Inflammatory macrophage (primary cell): ENCODE measurements at places on chromosomes 2 and 18.
A peak's percentile ranks its signal among the peaks of the same experiment; 100 is the strongest.

- DNase-seq = no peak
Measured at GRCh38 chr2:218618102-218618860, 10.6 kb downstream of the PLCD4 start.

GRCh38 chr2:55607717-55608116, 9.7 kb downstream of the PPP4R3B start:
- DNase-seq = no peak

DNA sequence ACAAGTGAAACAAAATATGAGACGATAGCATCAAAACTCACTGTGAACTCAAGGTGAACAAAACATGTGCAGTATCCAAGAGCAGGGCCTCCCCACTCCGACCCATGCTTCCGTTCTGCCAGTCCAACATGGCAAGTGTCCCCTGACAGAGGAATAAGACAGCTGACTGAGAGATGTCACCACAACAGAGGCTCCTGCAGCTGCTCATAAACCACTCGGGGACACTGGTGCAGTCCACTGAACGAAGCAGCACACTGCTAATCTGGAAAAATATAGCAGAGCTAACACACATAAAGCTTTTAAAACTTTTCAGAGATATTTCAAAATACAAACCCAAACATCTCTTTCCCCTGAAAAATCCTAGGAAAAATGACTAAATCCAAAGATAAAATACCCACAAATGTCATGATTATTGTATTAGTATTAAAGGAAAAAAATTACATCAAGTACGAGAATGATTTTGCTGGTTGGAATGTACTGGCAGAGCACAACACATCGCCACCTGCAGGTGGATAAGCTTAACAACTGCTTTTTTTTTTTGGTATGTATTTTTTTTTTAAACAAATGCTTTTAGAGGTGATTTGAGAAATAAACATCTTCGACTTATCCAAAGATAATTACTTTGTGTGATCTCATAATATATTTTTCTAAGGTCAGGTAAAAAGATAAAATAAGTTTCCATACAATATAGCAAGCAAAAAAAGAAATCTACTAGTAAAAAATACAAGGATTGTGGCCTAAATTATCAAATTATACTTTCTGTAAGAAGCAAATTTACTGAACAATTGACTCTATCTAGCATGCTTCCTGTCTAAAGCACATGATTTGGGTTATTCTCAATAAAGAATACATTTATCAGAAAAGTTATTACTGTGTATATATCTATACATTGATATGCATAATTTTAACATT, 18.6 kb downstream of the THADA start:
- peak; percentile 49 for DNase-seq

DNA sequence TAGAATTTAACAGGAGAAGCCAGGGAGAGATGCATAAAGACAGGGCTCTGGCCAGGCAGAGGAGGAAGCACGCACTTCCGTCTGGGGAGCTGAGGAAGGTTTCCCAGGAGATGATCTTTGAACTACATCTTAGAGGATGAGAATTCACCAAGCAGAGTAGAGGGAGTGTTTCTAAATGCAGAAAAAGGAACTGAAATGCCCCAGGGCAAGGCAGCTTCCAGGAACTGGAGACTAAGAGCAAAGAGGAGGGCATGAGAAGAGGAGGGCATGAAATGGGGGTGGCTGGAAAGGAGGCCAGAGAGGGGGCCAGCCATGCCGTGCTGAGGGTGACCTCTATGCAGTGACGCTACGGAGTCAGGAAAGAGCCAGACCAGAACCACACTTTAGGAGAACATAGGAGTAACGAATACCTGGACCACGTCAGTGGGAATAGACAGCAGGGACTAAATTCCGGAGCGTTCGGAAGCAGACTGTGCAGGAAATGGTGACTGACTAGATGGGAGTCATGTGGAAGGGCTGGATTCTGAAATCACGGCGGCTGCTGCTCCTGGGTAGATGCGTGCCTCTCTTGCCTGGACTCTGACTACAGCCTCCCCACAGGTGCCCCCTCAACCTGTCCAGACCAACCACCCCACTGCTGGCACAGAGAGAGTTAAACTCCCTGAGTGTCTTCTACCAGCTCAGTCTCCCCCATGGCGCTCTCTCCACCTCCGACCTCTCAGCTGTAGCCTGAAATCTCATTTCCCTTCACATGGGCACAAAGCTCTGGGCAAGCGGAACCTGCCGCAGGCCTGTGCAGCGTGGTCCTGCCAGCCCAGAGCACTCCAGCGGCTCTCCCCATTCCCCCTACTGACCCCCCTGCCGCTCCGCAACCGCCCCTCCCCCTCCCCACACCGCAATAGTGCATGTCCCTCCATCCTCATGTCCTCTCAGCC, 87.0 kb upstream of the RTN4 start:
- peak; percentile 85 for DNase-seq

GRCh38 chr18:76553715-76554546, 58.9 kb upstream of the ZNF516 start:
- DNase-seq = peak; percentile 96

- DNase-seq = no peak
Measured at GRCh38 chr2:216696321-216696720, 972 bp upstream of the IGFBP5 start.

- DNase-seq = no peak
Measured at GRCh38 chr2:241356871-241357260, 781 bp downstream of the FARP2 start.

DNA sequence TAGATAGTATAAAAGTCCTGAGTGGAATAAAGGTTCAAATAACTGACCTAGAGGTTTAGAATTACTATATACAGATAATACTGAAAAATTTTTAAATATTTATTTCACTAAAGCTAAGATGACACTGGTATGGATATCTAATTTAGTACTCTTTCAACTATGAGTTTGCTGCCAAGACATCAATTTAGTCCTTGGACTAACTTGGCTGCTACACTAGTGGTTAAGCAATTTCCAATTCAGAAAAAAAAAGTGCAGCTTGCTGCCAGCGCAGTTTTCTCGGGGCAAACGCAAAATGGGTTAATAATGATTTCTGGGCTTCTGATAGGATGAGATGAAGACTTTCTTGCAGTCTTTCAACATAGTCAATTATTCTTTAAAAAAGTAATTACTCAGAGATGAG, 10.8 kb downstream of the BUB1 start:
- no peak for DNase-seq

DNA sequence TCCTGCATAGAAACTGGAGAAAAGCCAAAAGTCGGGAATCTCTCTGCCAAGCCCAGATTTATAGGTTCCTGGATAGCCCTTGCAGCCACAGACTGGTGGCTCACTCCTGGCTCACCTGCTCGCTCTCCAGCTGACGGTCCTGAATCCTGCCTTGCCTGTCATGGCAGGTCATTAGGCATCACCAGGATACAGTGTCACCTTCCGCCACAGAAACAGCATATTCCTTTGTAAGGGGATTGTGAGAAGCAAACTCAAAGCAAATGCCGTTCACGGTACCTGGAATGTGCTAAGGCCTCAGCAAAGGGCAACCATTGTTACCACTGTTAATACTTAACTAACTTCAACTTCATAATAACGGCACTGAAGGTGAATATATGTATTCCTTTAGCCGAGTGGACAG, 57.1 kb upstream of the GPR45 start:
- DNase-seq = no peak

DNA sequence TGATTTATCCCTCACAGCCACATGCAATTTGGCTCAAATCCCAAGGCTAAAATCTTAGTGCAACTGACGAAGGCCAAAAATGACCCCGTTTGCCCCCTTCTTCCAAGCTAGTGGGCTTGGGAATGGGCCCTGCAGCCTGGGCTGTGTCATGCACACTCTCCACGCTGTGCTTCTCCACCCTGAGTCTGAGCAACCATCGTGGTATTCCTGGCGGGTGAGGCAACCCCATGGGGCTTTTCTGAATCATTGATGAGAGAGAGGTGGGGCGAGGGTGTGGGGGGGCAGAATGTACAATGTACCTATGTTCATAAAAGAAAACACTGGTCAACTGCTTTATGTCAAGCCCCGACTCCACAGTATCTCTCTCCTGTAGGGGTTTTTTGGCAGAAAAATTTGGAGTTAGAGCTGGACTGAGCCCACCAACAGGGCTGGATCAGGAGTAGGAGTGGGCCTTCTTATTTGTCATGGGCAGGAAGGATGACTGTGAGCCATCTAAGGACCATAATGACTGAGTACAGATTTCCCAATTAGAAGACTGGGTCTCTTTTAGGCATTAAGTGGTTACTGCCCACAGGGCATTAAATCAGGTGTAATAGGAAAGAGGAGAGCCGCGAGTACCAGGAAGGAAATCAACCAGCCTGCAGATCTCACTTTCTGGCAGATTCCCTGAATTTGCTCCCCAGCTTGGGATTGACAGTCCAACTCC, 8.9 kb downstream of the SULT1C2 start:
- DNase-seq = no peak

GRCh38 chr18:28161608-28162599, 15.0 kb downstream of the CDH2 start:
- DNase-seq = no peak

DNA sequence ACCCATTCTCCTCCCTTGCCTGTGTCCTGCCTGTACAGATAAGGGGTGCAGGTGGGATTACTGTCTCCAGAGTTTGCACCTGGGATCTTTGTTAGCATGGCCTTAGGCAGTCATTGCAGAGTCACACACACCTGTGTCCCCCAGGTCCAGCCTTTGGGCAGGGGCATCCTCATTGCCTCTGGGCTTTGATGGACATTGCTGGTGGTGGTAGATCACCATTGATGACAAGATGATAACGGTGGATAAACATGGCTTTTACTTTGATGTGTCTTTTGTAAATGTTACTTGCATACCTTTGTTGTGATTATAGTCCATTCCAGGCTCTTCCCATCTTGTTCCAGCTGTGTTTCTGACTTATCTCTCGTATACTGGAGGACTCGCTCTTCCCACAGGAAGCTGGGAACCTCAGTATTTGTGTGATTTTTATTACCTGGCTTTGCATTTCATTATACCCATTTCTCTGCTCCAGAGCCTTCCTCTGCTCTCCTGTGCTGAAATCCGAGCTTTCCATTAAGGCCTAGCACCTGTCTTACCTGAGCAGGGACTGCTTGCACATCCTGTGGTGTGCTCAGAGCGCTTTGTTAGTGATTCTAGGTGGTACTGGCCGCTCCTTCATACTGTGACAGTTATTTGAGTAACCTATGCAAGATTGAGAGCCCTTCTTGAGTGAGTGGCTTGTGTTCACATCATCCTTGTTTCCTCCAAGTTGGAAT, 79.2 kb downstream of the PTPRM start:
- no peak for DNase-seq

DNA sequence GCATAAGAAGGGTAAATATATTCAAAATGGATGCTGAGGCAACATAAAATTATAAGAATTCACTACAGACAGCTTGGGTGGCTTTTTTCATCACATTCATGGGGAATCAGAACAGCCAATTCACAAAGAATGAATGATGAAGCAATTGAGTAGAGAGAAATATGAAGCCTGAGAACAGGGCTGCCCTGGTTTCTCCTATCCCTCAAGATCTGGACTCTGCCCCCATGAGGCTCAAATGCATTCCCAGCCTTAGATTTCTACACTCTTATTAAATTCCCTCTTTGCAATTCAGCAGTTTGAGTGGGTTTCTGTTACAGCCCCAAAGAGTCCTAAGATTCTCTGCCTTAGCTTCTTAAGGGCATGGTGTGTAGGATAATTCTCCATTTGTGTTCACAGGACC, 172.5 kb downstream of the MAIP1 start:
- DNase-seq = no peak

- peak; percentile 28 for DNase-seq
Measured at GRCh38 chr18:26089293-26090129, 902 bp downstream of the SS18 start.

DNA sequence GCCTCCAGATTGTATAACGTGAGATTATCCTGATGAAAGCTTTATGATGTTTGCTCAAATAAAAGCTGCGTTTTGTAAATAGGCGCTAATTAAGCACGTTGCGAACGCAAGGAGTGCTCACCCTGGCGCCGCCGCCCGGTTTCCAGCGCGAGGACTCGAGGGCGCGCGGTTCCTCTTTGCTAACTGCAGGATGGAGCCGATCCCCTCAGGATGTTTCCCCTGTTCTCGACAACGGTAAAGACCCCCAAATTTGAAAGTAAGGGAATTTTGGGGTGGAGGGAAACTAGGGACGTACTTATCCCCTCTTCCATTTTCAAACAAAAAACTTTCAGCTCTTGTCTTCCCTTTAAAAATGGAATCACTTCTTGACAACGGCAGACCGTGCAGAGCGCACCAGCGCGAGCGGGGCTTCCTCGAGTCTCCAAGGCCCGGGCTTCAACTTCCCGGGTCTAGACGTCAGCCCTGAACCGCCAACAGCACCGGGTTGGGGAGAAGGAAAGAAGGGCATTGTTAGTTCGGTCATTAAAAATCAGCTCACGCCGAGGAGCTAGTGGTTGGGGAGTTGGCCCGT, 1.1 kb upstream of the GBX2 start:
- no peak for DNase-seq

DNA sequence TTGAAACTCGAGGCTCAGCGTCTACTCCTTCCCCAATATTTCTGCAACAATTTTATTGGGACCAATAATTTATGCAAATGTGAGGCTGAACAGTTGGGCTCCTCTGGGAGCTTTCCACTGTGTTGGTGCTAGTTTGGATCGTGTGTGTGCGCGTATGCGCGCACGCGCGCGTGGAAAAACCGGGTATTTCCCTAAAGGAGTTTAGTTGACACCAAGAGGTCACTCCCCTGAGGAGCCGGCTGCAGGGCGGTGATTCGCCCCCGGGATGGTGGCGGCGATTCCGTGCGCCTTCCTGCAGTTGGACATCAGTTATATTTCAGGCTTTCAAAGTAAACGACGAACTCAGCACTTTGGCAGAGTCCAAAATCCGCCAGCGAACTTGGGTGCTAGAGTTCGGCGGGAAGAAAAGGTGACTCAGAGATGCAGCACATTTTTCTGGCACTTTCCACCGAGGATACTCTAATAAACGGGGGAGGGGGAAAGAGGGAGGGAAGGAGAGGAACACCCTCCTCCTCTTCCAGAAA, 186.5 kb upstream of the FANCL start:
- peak; percentile 37 for DNase-seq

- no peak for DNase-seq
Measured at GRCh38 chr2:197037863-197038398, 111.4 kb upstream of the PGAP1 start.

DNA sequence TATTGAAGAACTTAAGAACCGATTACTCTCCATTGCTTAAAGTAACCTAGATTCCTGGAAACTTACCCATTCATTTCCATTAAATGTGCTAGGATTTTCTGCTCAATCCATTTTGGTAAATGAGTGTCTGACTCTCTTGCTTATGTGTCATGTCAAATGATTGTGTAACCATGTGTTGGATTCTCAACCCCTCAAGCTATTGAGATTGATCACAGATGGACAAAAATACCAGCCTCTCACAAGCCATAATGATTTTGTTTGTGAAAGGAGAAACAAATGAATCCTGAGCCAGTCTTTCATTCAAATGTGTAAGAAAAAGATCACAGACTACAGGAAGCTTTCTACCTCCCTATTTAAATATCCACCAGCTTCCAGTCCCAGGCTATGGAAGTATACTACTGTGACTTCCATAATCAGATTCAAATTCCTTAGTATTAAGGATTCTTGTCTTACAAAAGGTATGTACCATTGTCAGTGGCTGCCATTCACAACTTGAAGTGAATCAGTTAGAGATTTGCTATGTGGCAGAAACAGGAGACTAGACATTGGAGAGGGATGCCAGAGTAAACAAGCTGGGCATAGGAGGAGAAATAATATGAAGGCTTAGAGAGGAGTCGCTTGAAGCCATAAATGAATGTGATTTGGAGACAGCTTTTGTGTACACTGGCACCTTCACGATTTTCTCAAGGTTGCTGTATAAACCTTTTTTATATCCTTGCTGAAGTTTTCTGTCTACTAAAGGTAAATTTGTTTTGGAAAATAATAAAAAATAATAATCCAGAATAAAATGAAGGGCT, 498.5 kb upstream of the SETBP1 start:
- DNase-seq = no peak
